NCI-H1092 (cell line): ENCODE measurements at places on chromosomes 2 and 18.

GRCh38 chr2:18149660-18150246 lies 271.3 kb downstream of the KCNS3 start:
- peak; percentile 19 for DNase-seq

DNA sequence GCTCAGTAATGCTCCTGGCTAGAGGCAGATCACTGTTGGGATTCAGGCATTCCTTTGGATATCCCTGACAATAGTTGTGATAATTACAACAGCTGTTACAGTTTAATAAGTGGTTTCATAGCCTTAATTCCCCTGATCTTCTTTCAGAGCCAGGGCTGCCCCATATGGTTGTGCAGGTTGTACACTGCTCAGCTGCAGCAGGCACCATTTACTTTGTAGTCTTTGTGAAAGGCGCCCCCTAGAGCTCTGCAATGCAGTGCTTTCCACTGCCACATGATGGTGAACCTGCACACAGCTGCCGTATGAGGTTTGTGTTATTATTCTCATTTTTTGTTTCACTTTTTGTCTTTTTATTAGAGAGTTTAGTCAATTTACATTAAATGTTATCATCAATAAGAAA lies 239.1 kb downstream of the KCNS3 start:
- DNase-seq, result no peak

DNA sequence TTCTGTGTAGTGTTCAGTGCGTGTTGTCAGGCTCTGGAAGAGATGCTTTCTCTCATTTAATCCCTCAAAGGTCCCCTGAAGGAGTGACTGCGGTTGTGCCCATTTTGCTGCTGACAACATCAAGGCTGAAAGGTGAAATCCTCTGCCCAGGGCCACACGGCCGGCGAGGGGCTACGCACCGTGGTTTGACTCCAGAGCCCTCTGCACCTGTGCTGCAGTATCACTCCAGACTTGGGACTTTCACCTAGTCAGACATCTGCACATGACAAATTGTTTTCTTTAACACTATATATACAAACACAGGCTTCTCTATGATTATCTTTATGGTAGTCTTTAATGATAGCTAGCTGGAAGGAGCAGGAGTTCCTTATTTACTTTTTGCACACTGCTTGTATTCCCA lies 90.2 kb downstream of the ARMC9 start:
- DNase-seq, result no peak

DNA sequence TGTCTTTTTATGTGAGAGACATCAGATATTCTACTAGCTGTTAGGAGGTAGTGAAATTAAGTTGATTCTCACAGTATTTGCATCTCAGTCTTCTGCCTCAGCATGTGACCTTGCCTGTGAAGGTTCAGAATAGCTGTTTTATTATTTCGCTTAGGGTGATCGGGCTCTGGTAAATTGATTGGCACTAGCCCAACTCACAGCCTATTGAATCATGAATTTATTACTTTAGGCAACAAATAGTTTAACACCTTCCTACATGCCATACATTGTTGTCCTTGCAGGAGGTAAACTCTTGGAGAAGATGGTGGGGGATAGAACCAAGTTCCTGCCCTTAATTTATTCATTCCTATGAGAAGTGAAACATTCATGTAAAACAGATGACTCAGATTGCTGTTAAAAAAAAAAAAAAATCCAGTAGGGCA lies 101.9 kb downstream of the GPD2 start:
- no peak for DNase-seq

GRCh38 chr2:19855542-19856431 lies 46.0 kb downstream of the TTC32 start:
- no peak for DNase-seq

DNA sequence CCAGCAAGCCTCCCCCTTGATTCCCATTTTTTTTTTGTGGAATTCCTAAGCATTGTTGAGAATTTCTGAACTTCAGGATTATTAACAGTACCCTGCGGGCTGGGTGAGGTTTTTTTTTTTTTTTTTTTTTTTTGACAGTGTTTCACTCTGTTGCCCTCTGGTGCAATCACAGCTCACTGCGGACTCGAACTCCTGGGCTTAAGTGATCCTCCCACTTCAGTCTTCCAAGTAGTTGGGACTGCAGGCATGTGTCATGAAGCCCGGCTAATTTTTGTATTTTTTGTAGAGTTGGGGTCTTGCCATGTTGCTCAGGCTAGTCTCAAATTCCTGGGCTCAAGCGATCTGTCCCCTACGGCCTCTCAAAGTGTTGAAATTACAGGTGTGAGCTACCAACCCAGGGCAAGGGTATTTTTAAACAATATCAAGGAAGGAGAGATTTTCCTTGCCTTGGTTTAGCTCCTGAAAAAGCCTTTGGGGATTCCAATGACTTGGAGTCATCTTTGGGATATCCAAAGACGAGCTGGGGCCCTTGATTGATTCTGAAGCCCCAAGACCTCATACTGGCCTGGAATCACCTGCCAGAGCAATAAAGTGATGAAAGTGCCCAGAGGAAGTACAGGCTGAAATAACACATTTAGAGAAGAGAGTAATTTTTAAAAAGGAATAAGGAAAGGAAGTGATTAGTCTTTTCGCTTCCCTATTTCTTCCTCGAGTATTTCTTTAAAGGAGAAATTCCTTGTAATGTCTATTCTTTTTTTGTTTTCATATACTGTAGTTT lies 240.2 kb downstream of the TGIF1 start:
- DNase-seq, result no peak

DNA sequence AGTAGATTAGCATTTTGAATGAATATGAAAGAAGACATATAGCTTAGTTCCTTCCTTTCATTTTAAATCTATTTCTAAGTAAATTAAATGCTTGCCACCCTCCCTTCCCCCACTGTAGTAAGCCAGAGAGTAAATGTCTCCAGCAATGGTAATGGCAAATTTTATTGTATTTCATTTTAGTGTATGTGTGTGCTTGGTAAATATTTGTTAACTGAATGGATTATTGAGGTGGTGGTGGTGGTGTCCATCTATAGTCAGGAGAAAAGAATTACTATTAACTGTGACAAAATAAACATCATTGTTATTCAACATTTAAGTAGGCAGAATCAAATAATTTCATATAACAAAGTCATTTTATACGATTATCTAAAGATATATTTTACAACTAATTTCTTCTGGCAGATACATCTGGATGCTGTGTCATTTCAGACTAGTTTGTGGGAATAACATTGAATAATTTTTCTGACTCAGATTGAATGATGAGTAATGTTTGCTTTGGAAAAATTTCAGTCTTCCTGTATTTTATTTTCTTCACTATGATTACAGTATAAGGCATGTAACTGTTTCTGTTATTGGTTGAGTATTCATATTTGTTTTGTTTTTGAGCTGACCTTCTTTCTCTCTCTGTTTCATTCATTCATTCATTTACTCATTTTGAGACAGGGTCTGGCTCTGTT lies 18.3 kb downstream of the ASXL3 start:
- no peak for DNase-seq

GRCh38 chr18:63046375-63046774 lies 273.2 kb downstream of the BCL2 start:
- DNase-seq, result no peak

DNA sequence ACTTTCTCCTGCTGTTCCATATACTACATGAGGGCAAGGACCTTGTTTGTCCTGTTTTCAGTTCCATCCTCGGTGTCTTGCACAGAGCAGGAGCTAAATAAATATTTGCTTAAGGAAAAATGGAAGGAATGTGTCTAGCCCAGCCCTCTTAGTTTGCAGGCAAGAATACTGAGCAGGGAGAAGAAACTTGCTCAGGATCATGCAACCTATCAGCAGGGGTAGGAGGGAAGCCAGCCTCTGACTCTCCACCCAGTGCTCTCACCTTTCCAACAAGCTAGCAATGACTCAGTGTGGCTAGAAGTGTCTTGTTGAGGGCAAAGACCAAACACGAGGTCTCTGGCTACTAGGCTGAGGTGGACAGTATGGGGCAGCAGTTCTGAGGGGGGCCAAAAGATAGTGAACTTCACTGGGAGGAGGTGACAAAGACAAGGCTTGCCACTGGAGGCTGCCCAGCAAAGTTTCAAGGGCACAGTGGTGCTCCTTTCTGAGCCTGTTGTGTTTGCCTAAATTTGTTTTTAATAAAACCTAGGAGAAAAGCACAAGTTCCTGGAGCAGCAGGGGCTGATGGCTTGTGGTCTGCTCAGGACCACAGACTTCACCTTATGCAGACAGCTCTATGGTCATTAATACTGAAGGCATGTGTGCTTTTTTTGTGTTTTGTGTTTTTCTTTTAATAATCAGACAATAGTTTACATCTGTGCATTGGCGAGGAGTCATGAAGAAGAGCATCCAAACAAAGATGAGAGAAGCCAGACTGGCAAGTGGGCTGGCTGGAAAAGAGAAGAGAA lies 49.1 kb upstream of the CTAGE1 start:
- DNase-seq, result no peak

DNA sequence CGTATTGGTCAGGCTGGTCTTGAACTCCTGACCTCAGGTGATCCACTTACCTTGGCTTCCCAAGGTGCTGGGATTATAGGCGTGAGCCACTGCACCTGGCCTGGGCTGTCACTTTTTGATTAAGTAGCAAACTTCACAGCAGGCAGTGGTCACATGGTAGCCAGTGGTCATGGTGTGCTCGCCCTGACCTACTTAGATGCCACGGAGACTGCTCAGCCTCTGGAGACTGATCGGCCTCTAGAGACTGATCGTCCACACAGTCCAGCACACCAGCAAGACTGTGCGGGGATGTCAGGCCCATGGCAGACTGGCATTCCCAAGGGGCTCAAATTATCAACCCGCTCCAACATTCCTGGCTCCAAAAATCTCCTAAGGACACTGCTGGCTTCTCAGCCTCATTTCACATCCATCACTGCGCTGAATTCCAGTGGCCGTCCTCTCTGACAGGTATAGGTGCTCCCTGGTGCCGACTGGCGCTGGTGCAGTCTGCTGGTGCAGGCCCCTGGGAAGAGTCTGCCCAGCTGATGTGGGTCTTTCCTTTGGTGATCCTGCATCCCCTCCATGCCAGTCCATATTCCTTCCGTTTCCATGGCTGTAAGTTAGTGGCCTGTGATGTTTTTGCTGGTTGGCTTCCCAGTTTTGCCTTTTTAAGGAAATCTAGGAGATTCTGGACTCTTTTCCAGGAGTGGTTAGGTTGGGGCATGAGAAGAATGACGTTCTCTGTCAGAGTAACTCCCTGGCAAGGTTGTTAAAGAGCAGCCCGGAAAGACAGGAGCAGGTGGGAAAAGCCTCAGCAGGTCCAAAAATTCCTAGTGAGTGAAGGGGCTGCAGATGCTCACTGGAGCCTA lies 374.5 kb upstream of the HS6ST1 start:
- DNase-seq, result no peak

DNA sequence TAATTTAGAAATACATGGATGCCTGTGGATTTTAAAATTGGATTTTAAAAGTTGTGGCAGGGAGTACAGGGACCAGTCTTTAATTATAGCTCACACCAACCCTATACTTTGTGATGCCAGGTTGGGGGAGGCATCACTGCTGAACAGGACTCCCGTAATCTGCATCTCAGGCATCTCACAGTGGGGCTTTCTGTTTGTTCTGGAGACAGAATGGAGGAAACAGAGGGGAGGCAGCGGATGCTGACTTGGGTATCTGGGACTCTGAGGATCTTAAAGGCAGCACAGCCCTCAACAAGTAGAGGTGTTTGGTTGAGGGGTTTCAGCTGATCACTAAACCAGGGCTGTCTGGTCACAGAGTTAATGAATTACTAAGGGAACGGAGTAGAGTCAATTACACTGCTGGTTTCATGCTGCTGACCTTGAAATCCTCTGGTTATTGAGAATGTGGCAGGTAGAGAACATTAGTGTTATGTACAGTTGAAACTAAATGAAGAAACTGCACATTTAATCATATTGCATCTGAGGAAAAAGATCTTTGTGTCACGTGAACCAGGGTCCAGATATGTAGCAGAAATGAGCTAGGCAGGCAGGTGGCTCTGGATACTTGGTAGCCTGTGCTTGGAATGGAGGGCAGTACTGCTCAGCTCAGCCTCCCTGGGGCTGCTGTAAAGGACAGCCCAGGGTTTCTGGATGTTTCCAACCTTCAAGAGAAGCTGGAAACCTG lies 40.3 kb downstream of the FHOD3 start:
- DNase-seq, result no peak

- DNase-seq, result no peak
Measured at GRCh38 chr2:132692816-132693215, 22.8 kb upstream of the LYPD1 start.

GRCh38 chr2:217878915-217879590 lies 123.7 kb downstream of the TNS1 start:
- no peak for DNase-seq

GRCh38 chr2:117170897-117171296 lies 643.6 kb upstream of the DDX18 start:
- DNase-seq, result no peak

DNA sequence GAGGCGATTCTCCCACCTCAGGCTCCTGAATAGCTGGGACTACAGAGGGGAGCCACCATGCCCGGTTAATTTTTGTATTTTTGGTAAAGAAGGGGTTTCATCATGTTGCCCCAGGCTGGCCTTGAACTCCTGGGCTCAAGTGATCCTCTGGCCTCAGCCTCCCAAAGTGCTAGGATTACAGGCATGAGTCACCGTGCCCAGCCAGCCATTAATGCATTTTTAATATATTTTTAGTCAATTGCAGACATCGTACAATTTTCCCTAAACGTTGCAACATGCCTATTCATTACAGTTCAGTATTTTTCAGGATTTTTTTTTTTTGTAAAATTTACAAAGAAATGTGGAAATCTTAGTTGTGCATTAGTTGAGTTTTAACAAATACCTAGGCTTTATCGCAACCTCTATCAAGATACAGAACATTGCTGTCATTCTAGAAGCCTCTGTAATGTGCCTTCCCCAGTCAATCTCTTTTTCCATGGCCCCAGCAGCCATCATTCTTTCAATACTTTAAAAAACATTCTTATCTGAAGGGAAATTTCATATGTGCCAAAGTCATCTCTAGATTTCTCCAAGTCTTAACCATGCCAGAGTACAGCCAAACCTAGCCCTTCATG lies 14.7 kb downstream of the NABP1 start:
- DNase-seq, result no peak

GRCh38 chr2:143434445-143434844 lies 305.2 kb downstream of the ARHGAP15 start:
- no peak for DNase-seq

- no peak for DNase-seq
Measured at GRCh38 chr18:8732442-8733360, 27.3 kb downstream of the MTCL1 start.

DNA sequence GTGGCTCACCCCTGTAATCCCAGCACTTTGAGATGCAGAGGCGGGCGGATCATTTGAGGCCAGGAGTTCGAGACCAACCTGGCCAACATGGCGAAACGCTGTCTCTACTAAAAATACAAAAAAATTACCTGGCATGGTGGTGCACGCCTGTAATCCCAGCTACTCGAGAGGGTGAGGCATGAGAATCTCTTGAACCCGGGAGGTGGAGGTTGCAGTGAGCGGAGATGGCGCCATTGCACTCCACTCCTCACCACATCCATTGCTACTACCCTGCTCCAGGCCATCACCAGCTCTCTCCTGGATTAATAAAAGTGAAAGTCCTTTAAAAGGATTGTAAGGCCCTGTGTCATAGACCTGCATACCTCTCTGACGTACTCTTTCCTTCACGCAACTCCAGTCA lies 1.2 kb downstream of the RMP24 start:
- DNase-seq, result no peak
